ENCODE measurements at places on chromosomes 3 and 15. TPM values are rescaled to one million over a fixed set of nuclear protein-coding genes. Genes with fewer than 3 reads are reported as not detected.

HHLA2 gene
- not detected for total RNA-seq

RBPMS2 gene
- 3.3 TPM for total RNA-seq

AGTR1 gene
- total RNA-seq, result 12.4 TPM

GRCh38 chr3:194496217-194496919, 9.6 kb upstream of the ATP13A3 start:
- peak overlapping the region; percentile 48 for H3K27ac ChIP-seq
- H3K36me3 ChIP-seq, result no peaks in the 10 kb centered on the region
- no peaks in the 10 kb centered on the region for H3K27me3 ChIP-seq
- DNase-seq, result no peak
- H3K4me1 ChIP-seq, result peaks cover 13% of the 10 kb centered on the region

- H3K27me3 ChIP-seq, result no peaks in the 10 kb centered on the region
- H3K4me1 ChIP-seq, result peaks cover 4% of the 10 kb centered on the region
- DNase-seq, result no peak
These were observed 14.4 kb downstream of the CGGBP1 start for GRCh38 chr3:88044411-88044810.

DNA sequence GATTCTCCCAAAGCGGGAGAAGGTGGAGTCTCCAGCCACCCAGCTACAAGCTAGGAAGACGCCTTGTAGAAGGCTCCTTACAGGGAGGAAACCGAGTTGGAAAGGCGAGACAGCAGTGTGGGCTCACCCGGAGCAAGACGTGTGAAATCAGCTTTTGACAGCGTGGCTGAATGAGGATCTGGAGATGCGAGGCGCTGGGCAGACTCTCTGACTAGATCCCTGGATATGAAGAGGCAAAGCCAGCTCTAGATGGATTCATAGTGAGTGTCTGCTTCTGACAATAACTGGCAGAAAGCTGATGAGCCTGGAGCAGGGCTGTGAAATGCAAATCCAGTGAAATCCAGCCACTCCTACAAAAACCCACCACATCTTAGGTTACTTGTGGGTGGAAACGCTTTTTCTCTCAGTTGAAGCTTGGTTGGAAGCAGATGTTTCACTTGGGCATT, 41.0 kb downstream of the GOLGA6A start:
- peak overlapping the region; percentile 62 for H3K27ac ChIP-seq
- no peak for DNase-seq
- peaks cover 3% of the 10 kb centered on the region for H3K4me1 ChIP-seq
- no peaks in the 10 kb centered on the region for H3K27me3 ChIP-seq

DNA sequence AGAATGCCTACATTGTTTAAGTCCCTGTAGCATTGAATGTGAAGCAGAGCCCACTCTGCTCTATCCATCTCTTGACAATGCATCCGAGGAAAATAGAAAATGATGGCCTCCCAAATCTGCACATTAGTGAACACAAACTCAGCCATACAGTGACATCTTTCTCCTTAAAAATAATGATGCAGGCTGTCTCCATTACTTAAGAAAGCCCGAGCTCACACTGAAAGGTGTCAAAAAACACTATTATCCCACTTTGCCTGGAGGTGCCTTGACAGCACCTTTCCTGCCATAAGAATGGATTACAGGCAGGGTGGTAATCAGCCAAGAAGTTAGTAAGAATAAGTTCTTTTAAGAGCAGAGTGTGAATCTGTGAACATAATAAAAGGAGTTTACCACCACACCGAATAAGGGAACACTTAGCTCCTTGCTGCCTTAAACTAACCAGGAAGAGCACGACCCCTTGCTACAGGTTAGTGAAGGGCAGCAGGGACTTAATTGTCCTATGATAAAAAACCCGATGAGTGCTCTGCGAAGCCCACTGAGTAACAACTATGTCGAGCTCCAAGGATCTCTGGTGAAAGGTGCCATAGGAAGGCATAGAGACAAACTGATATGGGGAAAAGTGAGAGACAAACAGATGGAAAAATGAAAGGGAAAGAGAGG, 123.2 kb upstream of the TUSC7 start:
- H3K27ac ChIP-seq, result no peak overlapping the region
- no peak overlapping the region for H3K4me3 ChIP-seq
- no peaks in the 10 kb centered on the region for H3K4me1 ChIP-seq
- no peaks in the 10 kb centered on the region for H3K36me3 ChIP-seq

DNA sequence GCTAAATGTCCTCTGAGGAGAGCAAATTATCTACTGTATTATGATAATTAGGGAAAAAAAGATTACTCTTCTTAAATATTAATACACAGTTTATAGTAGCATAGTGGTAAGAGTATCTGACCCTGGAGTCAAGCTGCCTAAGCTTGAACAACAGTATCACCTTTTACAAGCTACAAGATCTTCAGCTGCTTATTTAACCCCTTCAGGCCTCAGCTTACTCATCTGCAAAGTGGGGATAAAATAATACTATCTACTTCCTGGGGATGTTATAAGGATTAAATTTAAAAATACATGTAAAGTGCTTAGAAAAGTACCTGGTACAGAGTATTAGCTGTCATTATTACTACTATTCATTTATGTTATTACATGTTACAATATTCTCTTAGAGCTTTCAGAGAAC, 42.0 kb downstream of the SUMF1 start:
- H3K4me1 ChIP-seq, result no peaks in the 10 kb centered on the region
- H3K27me3 ChIP-seq, result no peaks in the 10 kb centered on the region
- no peak for DNase-seq
- no peak overlapping the region for H3K4me3 ChIP-seq
- H3K36me3 ChIP-seq, result no peaks in the 10 kb centered on the region

DNA sequence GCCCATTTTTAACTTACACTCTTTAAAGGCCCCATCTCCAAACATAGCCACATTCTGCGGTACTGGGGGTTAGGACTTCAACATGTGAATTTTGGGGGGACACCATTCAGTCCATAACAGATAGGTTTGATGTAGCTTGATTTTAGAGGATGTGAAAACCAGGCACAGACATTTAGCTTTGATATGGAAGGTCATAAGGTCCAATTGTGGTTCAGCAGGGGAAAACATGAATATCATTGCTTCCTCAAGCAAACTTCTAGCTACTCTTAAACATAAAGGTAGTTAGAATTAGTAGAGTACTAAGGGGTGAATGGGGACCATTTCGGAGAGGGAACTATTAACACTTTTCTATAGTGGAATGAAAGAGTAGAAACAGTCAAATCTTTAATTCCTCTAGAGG, 13.6 kb upstream of the NFKBIZ start:
- H3K36me3 ChIP-seq, result peaks cover 4% of the 10 kb centered on the region
- H3K27me3 ChIP-seq, result no peaks in the 10 kb centered on the region
- peaks cover 49% of the 10 kb centered on the region for H3K4me1 ChIP-seq
- no peak overlapping the region for H3K4me3 ChIP-seq
- H3K27ac ChIP-seq, result no peak overlapping the region
- DNase-seq, result no peak

GRCh38 chr3:158352551-158352950, 218.4 kb upstream of the MLF1 start:
- H3K27me3 ChIP-seq, result no peaks in the 10 kb centered on the region
- H3K27ac ChIP-seq, result no peak overlapping the region
- DNase-seq, result no peak
- H3K4me3 ChIP-seq, result no peak overlapping the region
- peaks cover 20% of the 10 kb centered on the region for H3K4me1 ChIP-seq

Measured in spleen (tissue), 13 donors.